ENCODE measurements at places on chromosomes 12 and 14.

- no peak for DNase-seq
Observed at GRCh38 chr12:109239179-109239578, 69.9 kb downstream of the FOXN4 start.

DNA sequence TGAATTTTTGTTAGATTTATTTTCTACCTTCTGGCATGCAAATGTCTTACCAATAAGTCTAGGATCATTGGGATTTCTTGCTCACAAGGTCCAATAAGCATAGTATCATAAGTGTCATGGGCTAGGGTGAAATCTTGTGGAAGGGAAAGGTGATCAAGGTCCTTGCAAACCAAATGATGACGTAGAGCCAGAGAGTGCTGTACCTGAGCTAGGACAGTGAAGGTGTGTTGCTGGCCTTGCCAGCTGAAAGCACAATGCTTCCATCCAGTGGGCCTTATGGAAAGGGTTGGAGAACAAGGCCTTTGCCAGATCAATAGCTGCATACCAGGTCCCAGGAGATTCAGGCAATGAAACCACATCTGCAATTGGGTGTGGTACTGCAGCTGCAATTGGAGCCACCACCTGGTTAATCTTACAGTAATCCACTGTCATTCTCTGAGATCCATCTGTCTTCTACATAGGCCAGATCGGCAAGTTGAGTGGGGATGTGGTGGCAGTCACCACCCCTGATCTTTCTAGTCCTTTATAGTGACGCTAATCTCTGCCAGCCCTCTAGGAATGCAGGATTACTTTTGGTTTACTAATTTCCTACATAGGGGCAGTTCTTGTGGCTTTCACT, 208.9 kb upstream of the MYL2 start:
- no peak for DNase-seq

- DNase-seq = no peak
Observed at GRCh38 chr12:123546281-123546680, 12.8 kb upstream of the RILPL1 start.

DNA sequence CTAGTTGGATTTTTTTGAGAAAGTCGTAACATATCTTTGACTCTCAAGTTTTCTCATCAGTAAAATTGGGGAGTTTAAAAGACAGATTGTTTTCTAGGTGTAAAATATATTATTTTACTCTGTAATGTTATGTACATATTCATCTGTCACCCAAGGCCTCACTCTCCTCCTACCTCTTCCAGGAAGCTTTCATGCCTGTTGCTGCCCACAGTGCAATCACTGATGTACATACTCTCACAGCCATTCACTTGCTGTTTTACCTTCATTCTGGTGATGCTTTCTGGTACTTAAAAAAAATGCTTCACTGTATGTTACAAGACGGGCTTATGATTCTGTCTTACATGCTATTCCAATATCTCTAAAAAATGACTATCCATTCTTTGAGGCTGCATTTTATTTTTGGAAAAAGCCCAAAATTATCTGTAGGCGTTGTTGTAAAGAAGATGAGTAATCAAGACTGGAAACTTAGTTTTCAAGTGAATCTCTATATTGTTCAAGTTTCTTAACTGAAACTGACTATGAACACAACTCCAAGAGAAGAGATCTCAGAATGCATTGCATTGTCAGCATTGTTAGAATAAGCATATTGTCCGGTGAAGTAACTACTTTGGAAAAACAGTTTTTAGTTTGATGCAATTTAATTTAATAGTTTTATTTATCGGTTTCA, 82.5 kb downstream of the LMO3 start:
- peak; percentile 22 for DNase-seq

GRCh38 chr12:24921251-24922038, 27.5 kb downstream of the BCAT1 start:
- peak; percentile 57 for DNase-seq

DNA sequence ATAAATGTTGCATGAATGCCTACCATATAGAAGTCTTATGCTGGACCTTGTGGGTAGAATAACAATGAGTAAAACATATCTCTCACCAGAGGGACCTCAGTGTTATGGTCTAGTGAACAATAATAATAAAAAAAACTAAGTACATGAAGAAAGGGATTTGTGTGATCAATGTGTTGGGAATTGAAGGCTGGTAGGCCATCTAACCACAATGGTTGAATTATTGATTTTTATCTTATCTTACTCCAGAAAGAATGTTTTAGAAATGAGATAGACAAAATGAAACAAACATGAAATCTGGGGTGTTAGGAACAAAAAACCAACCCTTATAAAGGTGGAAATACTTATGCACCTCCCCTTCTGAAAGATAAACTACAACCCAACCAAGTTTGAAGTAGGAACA, 243.9 kb upstream of the LRIG3 start:
- peak; percentile 27 for DNase-seq

GRCh38 chr14:89284333-89285058, 132.5 kb downstream of the FOXN3 start:
- peak; percentile 92 for DNase-seq

- peak; percentile 70 for DNase-seq
Observed at GRCh38 chr14:55129428-55130195, 560 bp downstream of the LGALS3 start.

DNA sequence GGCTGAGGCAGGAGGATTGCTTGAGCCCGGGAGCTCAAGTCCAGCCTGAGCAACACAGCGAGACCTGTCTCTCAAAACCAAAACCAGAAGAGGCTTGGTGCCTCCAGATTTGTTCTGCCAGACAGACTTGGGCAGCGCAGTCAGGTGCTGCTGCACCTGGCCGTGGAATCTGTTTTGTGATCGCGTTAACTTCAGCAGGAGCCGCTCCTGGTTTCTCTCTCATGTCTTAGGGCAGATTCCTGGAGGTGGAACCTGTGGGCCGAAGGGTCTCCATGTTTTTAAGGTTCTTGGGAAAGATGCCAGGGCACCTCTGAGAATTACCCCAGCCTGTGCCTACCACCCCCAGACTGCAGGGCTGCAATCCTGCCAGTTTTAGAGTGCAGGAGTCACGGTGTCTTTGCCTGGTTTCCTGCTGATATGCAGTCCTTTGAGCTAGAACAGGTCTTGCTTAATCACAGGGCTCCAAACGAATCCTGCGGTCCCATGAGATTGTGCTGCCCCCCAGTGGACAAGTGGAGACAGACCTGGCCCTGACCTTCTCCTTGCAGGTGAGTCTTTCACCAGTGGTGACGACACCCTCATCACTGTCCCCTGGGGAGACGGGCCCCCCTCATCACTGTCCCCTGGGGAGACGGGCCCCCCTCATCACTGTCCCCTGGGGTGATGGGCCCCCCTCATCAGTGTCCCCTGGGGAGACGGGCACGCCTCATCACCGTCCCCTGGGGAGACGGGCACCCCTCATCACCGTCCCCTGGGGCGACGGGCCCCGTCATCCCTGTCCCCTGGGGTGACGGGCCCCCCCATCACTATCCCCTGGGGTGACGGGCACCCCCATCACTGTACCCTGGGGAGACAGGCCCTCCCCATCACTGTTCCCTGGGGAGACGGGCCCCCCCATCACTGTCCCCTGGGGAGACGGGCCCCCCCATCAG, 37.6 kb downstream of the PACS2 start:
- DNase-seq = peak; percentile 90

DNA sequence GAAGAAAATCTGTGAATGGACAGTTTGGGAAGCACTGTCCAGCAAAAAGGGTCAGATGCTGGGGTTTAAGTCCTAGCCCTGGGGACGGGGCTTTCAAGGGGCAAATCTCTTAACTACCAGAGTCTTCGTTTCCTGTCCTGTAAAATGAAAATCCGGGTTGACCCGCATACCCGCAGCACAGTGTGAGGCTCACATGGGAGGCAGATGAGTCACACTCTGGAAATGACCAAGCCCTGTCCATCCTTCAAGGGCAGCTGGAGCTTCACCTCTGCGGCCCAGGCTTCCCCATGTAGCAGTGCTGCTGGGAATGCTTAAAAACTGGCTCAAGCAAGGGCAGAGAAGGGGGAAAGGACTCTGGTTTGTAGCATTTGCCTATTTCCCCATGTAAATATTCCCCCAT, 19.0 kb downstream of the FAM181A start:
- DNase-seq = no peak

DNA sequence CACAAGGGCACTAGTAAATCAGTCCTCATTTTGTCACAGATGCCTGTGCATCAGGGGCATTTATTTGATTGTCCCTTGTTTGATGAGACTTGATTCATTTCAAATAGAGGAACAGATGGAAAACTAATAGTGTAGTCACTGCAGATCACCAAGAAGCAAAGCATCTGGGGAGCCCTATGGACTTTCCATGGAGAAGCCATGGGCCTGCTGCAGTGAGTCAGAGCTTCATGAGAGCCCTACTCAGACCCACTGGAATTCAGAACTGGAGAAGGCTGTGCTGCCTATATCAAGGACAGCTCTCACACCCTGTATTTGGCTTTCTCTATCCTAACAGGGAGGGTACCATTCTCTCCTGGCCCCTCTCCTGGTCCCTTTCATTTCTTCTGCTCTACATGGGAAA, 126.2 kb downstream of the GRIP1 start:
- no peak for DNase-seq

DNA sequence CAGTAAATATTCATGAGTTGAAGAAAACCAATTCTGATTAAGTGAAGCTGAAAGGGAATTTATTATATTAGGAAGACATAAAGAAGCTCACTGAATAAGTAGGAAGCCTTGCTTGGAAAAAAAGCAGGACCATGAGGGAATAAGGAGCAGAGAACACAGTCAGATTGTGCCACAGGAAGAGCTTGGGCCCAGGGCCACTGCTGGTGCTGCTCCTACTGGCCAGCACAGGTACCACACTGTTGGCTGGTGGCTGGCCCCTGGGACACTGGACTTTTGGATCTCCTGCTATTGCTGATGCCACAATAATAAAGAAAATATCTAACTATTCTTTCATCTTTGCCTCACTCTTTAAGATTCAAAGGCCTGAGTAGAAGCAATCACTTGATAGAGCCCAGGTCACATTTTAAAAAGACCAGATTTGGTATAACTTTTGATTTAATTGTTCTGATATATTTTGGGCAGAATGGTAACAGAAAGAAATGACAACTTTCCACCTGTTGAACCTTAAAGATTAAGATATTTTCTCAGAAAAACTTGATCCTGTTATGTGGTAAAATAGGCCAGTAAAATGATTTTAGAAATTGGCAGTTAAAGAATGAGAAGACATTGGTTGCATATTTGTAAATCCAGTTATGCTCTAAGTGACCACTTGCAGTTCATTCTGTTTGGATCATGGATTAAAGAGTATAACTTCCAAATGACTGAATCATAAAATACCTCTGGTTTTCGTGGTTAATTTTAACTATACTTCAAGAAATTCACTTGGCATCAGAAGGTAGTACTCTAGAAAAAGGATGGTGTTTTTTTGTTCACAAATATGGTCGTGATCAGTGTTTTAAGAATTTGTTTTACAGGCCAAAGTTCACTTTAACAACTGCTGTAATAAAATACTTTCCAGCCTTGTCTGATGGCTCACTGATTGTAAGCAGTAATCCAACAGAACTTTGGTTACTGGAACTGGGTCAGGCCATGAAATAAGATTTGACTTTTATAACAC, 68.3 kb downstream of the DERA start:
- peak; percentile 93 for DNase-seq

DNA sequence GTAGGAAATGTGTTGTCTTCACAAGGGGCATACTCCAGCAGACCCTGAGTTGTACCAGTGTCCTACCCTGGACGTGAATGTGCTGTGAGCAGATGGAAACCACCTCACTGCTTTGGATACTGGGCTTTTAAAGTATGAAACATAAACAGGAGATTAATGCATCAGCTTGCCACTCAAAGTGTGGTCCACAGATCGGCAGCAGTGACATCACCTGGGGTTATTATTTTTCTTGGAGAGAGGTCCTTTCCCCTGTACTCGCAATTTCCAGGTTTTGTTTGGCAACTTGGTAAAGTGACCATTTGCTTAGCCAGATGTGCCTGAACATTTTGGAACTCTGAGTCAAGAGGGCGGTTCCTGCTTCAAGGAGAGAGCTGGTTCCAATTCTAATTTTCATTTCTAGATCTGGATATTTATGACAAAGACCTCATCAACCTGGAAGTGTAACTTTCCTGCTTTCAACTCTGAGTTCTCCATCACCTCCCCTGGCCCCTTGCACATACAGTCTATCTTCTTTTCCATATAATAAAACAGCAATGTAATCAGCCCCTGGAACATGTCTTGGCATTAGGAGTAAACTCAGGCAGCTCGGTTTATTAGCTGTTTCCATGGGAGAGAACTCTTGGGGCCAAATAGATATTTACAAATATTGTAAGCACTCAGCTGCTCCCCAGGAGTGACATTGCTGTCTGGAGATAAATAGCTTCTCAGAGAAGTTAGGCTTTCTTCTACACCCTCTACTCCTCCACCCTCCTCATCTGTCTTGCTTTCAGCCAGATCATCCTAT, 237.0 kb upstream of the TBX3 start:
- peak; percentile 84 for DNase-seq

DNA sequence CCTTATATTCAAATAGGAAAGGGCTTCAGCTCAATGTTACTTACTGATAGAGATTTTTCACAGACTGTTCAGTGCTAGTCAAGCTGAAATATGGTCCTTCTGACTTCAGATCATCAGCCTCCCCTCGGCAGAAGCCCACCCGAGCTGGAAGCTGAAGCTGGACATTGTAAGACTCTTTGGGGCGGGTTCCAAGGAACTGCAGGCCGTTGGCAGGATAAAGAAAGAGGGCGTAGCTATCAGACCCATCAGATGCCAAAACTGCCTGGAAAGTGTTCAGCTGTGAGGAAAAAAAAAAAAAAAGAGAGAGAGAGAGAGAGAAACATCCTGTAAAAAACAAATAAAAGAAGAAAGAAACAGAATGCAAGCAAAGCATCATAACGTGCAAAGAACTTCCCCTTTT, 8.8 kb downstream of the NID2 start:
- peak; percentile 88 for DNase-seq

DNA sequence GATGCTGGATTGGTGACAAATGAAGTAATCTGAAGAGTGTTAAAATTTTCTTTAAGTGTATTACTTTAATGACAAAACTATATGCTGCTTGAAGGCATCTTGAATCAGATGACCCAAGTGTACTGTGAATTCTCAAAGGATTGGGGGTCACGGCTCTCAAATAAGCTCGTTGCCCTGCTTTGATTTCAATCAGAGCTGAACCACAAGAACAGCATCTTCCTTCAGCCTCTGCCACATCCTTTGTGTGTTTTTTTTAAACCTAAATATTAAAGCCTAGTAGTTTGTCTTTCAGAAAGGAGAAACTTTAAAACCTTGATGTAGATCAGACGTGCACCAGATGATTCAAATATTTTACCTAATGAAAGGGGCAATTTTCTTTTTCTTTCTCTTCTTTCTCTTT, 11.7 kb downstream of the ELK3 start:
- DNase-seq = no peak

DNA sequence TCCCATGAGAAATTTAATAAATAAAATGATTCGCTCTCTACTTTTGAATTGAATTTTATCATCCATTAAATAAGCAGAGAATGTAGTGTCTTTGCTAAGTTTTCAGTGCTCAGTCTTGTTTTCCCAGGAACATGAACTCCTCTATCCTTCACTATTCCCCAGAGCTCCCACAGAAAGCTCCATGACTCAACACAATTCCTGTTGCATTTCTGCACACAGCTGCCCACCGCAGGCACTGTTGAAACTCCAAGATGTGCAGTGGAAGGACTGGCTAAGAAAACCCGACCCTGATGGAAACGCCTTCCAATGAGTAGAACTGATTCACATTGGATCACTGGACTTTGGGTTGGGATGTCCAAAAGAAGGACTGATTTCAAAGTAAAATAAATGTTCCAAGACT, 202.4 kb upstream of the AMIGO2 start:
- peak; percentile 81 for DNase-seq

GRCh38 chr12:39426636-39427240, 16.2 kb downstream of the KIF21A start:
- peak; percentile 30 for DNase-seq

Measured in fibroblast of the aortic adventitia (primary cell).